Activated CD4-positive, alpha-beta T cell treated with anti-CD3 and anti-CD28 coated beads, Interleukin-2, amount 50 U/mL, for 24 hours (primary cell): ENCODE measurements at places on chromosomes 7 and 10.
A peak's percentile ranks its signal among the peaks of the same experiment; 100 is the strongest.

DNA sequence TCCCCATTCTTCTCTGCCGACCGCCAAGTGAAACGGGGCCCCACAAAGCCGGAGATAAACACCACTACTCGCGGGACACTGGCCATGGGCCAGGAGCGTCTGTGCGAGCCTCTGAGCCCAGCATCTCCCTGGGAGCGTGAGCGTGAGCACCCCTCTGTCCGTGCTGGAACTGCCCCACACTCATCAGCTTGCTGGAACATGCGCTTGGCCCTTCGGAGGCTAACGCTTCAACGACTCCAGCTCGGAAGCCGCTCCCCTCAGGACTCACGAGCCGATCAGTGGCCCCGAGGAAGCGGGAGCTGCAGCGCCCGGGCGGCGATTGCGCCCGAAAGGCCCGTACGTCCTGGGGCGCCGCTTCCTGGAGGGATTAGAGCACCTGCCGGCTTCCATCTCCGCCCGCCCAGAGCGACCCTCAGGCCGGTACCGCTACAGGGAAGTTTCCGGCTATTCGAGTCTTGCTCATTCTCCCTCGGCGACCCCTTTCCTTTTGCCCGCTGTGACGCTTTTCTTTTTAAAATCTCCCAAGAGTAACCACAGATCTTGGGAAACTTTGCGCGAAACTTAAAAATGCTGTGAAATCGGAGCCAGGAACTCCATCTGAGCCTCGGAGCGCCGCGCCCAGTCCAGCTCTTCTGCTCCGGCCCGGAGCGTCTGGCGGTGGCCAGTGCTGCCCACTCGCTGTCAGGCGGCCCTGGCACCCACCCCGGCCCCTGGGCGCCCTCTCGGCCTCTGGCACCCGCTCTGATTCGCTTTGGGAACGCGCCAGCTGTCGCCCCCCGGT lies 1.0 kb downstream of the TLL2 start:
- DNase-seq = no peak

GRCh38 chr7:23003505-23004246 lies 10.3 kb downstream of the HYCC1 start:
- no peak for DNase-seq

DNA sequence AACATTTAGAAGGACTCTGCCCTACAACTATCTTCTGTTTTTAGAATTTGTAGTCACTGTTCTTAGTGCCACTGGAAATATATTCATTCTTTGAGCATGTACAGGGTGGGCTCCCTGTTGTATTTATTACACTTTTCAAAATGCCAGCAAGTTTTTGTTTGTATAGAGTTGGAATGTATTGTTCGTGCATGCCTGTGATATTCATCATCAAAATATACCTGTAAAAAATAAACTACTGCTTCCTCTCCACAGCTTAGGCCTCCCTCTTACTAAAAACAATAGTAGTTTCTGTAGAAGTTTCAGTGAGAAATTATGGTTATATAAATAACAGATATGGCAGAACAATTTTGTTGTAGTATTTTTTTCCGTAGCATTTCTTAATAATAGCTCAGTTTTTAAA lies 61.6 kb downstream of the NHLRC2 start:
- DNase-seq = no peak

DNA sequence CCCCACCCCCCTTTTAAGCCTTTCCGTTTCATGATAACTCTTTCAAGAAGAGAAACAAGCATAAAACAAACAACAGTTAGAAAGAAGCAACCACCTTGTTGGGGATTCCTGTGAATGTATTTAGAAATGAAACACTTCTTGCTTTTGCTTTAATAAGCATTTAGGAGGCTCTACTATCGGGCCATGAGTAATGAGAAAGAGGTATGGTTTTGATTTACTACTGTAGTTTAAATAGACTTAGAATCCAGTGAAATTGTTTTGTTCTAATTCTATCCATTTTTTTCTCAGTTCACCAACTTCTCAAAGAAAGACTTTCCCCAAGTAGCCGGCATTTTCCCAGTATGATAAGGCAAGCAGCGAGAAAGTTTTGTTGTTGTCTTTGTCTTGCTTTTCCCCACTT lies 168.7 kb upstream of the HABP2 start:
- no peak for DNase-seq

GRCh38 chr7:30465046-30465810 lies 13.4 kb downstream of the NOD1 start:
- no peak for DNase-seq

GRCh38 chr7:112594397-112594796 lies 113.6 kb downstream of the LSMEM1 start:
- DNase-seq = no peak

- no peak for DNase-seq
These were observed 150.3 kb downstream of the PLXNA4 start for GRCh38 chr7:132425942-132426341.

GRCh38 chr10:71314028-71314693 lies 4.9 kb upstream of the SLC29A3 start:
- peak; percentile 18 for DNase-seq

GRCh38 chr10:43961523-43962345 lies 313.1 kb upstream of the ZNF32 start:
- DNase-seq = no peak

GRCh38 chr10:46014683-46015405 lies 15.6 kb downstream of the NCOA4 start:
- no peak for DNase-seq

- no peak for DNase-seq
These were observed 1.3 kb downstream of the CNNM1 start for GRCh38 chr10:99330347-99330924.

GRCh38 chr10:32004161-32004591 lies 52.0 kb downstream of the KIF5B start:
- DNase-seq = no peak

- no peak for DNase-seq
These were observed 5.8 kb upstream of the PDCD4 start for GRCh38 chr10:110865809-110866482.

DNA sequence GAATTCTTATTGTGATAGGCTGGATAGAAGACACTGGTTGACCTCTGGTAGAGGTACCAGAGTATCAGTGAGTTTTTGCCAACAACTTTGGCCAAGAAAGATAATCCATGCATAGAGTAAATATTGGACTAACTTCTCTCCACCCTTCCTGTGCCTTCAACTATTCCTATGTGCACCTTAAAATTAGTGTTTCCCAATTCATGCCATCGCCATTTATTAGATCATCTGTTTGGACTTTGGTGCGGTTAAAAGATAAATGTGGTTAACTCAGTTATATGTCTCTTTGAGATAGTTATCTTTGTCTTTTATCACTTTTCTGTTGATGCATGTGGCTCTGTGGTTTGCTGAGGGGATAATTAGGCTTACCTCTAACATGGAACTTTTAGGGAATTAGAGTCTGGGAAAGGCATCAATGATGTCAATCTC lies 4.6 kb downstream of the PAPSS2 start:
- DNase-seq = no peak

- DNase-seq = no peak
These were observed 20.6 kb upstream of the ARHGAP12 start for GRCh38 chr10:31949266-31949665.
